ENCODE measurements at places on chromosomes 7 and 10. TPM values are rescaled to one million over a fixed set of nuclear protein-coding genes. Genes with fewer than 3 reads are reported as not detected.
A peak's percentile ranks its signal among the peaks of the same experiment; 100 is the strongest.

GRCh38 chr10:86350897-86351296 is 15.7 kb downstream of the GRID1 start:
- DNase-seq: no peak

GRCh38 chr10:69840773-69841172 is 39.1 kb downstream of the COL13A1 start:
- no peak for DNase-seq

GRCh38 chr10:126218778-126219649 is 169.3 kb downstream of the ADAM12 start:
- no peak for DNase-seq

DNA sequence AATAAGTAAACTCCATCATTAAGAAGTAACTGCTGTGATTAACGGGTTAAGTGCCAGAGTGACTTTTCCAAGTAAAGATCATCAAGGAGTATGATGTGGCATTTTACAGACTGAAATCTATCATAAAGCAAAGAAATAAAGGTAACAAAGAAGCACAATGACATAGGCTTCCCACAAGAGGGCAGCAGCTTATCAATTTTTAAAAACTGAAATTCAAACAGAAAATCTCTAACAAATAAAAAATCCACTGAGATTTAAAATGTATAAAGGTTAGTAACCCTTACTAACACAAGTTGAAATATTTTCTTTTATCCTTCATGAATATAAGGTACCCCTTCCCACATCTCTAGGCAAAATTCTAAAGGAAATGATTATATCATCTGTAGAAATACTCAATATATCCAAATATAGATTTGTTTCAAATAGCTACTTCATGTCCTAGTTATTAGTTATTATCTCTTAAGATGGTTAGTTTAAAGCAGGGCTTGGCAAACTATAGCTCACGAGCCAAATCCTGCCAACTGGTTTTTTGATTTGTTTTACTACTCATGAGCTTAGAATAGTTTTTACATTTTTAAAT is 29.2 kb downstream of the FAM3C start:
- DNase-seq: no peak

LRRC72 gene
- not detected for total RNA-seq

GRCh38 chr7:631964-632830 is 94.3 kb upstream of the DNAAF5 start:
- no peak for DNase-seq

- DNase-seq: no peak
Observed at GRCh38 chr7:31883761-31884164, 186.4 kb downstream of the PDE1C start.

H2BK1 gene
- total RNA-seq: not detected

GRCh38 chr7:151875942-151876898 is 695 bp downstream of the PRKAG2 start:
- DNase-seq: peak; percentile 83

DNA sequence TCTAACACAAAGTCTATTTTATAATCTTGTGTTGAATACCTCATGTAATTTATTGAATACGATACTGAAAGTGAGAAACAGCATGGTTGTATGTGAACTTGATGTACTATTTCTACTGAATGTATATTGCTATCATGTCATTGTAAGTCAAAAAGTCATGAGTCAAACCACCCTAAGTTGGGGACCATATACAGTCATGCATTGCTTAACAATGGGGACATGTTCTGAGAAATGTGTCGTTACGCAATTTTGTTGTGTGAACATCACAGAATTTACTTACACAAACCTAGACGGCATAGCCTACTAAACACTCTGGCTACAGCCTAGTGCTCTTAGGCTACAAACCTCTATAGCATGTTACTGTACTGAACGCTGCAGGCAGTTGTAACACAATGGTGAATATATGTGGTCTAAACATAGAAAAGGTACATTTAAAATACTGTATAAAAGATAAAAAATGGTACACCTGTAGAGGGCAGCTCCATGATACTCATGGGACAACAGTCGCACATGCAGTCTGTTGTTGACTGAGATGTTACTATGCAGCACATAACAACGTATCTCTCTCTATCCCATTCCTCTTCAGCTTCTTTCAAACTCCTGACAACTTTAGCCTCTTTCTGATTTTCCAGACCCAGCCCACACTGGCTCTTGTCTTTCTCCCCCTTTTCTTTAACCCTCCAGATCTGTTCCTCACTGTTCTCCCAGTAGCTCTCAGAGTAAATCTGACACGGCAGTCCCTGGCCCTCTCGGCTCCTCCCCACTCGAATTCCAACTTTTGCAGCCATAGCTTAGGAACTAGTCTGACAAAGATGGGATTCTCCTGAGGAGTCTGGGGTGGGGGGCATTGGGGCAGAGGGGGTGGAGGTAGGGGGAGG is 90.1 kb downstream of the SNX10 start:
- DNase-seq: no peak

DNA sequence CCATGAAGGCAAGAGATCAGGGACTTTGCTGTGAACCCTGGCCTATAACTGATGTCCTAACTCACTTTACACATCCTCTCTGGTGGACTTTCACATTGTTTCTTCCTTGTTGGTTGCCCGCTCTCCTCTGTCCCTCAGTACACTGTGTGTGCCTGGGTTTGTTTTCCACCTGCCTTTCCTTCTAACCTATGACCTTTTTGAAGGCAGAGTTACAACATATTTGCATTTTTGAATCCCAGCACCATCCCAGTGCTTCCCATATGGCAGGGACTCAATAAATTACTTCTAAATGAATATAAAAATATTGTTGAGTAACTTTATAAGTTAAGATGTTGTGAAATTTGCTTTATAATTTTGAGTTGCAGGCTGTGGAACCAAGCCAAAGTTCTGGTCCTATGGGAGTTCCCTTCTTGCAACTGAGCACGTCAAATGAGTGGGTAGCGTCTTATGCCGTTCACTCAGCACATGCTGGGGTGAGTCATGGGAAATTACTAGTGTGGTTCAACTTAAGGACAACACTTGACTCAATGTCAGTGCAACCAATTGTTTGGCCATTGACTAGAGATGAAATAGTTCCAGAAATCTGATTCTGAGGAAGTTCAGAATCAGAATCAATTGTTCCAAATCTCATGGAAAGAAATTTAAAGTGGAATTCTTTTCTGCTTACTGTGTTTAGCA is 250.9 kb downstream of the TWIST1 start:
- DNase-seq: no peak

ICA1 gene
- 76.0 TPM for total RNA-seq

- DNase-seq: no peak
Observed at GRCh38 chr7:46320956-46321355, 399.9 kb upstream of the IGFBP3 start.

VAX1 gene
- total RNA-seq: not detected

- no peak for DNase-seq
Observed at GRCh38 chr7:69638674-69639073, 40.4 kb downstream of the AUTS2 start.

- DNase-seq: no peak
Observed at GRCh38 chr10:113179265-113179664, 229.2 kb downstream of the TCF7L2 start.

FAM131B gene
- 0.19 TPM for total RNA-seq

DNA sequence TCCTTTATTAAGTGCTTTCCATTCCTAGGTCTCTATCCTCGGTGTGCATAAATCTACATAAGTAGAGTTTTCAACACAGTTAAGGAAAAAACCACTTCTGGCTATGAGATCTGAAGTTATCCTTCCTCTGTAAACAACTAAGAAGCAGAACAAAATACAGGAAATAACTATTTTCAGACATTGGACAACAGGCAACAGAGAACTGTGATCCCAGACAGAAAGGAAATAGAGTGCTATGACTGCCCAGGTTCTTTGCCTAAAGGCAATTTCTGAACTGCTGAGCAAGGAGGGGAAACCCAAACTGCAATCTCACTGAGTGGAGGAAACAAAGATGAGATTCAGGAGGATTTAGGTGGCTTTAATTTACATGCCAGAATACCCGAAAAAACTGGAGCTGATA is 285.4 kb downstream of the SNX13 start:
- DNase-seq: no peak

DNA sequence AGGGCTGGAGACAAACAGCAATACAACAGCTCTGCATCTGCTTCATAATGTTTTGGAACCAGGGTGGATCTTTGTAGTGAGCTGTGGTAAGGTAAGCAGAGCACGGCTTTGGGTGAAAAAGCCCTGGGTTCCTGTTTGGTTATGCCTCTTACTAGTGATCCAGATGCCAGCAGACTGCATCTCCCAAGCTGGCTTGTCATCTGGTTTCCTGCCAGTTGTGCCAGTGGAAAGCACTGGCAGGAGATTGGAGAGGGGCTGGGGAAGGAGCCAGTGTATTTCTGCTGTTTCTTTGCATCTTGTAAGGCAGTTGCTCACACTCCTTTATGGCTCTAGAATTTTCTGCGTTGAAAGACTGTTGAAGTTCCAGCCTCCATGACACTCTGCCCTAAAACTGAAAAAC is 137.6 kb downstream of the TSPAN12 start:
- no peak for DNase-seq

- DNase-seq: peak; percentile 66
Observed at GRCh38 chr10:79061441-79062315, 7.1 kb upstream of the ZMIZ1 start.

- no peak for DNase-seq
Observed at GRCh38 chr7:44259547-44260457, 59.0 kb downstream of the YKT6 start.

- no peak for DNase-seq
Observed at GRCh38 chr10:37488792-37489657, 363.6 kb downstream of the ANKRD30A start.

DNA sequence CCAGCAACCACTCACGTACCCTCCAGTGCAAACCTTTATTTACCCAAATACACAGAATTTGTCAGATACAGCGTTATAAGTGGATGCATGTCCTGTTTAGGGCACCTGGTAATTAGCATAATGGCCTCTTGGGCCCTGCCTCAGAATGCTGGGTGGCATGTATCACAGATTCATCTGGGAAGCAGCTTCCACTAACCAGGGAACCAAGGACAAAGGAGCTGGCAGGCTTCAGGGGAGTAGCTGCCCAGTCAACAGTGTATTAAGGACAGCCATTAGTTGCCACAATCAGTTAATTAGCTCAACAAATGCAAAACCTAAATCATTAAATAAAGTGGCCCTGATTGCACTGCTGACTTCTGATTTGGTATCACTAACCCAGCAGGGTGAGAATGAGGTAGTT is 105.7 kb downstream of the RAPGEF5 start:
- DNase-seq: no peak

GOLGA7B gene
- 0.54 TPM for total RNA-seq

Measured in cardiac septum (tissue), 1 donor.